ENCODE measurements at places on chromosomes 3 and 15.

- DNase-seq: no peak
Measured at GRCh38 chr3:152790651-152791387, 44.1 kb upstream of the P2RY1 start.

GRCh38 chr15:70203981-70204560 lies 106.4 kb upstream of the TLE3 start:
- DNase-seq: no peak

GRCh38 chr15:71290002-71290401 lies 174.7 kb downstream of the THSD4 start:
- DNase-seq: no peak

DNA sequence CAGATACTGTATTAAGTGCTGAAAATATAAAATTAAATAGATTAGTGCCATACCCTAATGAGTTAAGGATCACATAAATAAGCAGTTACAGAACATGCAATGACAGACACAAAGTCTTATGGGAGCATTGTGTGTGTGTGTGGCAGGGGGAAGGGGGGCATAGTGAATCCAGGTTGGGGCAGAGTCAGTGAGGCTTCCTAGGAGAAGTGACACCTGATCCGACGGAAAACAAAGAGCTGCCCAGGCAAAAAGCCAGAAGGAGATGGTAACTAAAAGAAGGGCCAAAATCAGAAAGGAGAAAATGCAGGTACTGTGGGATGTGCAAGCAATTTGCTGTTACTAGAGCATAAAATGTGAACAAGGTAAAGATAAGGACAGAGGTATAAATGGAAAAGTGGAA lies 80.1 kb upstream of the CHRM5 start:
- no peak for DNase-seq

- DNase-seq: no peak
Measured at GRCh38 chr15:38690216-38690615, 125.6 kb upstream of the RASGRP1 start.

DNA sequence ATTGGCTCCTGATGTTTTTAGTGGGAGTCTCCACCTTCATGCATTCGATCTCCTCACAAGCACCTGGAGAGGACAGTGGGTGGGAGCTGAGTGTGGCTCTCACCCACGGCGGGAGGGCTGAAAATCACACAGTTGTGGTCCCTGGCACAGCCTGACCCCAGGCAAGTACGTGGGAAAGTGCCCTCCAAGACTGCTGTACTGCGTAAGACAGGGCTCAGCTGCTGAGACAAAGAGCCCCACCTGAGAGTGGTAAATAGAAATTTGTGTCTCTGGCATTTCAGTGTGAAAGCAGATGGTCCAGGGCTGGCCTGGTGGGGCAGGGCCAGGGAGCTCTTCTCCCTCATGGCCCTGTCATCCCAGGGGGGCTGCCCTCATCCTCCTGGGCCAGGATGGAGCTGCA lies 77.4 kb upstream of the IQSEC1 start:
- DNase-seq: no peak

- no peak for DNase-seq
Measured at GRCh38 chr15:68052431-68052830, 1.7 kb upstream of the PIAS1 start.

DNA sequence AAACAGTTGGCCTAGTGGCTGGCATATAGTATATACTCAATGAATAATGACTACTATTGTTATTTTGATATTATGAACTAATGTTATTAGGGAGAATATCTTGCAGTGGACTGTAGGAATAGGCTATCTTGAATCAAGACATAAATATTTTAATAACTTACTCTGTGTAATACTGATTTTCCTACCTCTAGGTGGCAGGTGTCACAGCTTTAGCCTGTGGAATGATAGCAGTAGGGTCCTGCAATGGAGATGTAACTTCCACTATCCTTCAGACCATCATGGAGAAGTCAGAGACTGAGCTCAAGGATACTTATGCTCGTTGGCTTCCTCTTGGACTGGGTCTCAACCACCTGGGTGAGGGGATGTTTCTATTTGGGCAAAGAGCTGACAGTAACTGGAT lies 6.5 kb downstream of the PSMD2 start:
- DNase-seq: peak; percentile 12

- no peak for DNase-seq
Measured at GRCh38 chr3:4408958-4409357, 58.1 kb downstream of the SUMF1 start.

DNA sequence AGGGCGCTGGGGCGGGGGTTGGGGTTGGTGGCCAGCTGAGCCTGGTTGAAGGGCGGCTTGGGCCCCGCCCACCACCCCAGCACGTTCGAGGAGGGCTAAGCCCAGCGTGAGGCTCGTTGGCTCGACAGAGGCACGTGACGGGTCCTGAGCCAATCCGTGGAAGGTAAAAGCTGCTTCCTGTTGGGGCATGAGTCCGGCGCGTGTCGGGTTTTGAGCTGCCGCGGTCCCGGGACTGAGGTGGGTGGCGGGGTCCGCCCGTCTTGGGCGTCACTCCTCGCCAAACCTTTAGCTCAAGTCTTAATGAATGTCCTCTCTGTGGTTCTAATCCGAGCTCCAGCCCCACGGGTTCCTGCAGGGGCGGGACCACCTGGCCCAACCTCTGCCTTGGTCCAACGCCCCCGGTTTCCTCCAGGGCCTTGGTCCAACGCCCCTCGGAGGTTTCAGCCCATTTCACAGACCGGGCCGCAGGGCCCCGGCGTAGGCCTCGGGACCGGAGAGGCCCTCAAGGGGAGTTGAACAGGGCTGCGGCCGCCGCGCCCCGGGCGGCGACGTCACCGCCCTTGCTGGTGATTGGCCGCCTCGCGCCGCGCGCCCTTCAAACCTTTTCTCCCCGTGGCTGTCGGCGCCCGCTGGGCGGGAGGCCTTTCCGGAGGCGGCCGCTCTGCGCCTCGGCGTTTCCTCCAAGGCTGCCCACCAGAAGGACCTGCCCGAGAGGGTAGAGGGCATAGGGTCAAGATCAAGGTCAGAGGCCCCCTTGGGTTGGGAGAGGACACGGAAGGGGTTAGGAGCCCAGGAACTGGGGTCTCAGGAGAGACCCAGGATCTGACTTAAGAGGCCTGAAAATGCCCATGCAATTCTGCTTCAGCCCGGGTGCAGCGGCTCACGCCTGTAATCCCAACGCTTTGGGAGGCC lies at the start of gene RCCD1:
RCCD1 (plus strand) TSS at position 173 of the 912 bp plus-strand sequence. CDS start 1,851 bp downstream, outside the sequence.
- DNase-seq: peak; percentile 95

DNA sequence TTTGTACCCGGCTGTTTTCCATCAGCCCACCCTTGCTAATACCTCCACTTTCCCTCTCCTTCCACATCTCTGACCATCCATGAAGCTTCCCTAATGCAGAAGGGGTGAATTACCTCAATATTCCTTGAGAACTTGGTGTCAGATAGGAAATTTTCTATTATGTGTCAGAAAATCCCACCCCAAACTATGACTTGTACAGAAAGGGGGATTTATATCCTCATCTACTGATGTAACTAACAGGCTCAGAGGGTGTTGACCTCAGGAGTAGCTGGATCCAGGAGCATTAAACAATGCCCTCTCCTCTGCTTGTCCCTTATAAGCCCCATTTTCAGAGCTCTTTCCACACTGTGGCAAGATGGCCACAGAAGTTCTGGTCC lies 242.8 kb upstream of the TLE3 start:
- no peak for DNase-seq

DNA sequence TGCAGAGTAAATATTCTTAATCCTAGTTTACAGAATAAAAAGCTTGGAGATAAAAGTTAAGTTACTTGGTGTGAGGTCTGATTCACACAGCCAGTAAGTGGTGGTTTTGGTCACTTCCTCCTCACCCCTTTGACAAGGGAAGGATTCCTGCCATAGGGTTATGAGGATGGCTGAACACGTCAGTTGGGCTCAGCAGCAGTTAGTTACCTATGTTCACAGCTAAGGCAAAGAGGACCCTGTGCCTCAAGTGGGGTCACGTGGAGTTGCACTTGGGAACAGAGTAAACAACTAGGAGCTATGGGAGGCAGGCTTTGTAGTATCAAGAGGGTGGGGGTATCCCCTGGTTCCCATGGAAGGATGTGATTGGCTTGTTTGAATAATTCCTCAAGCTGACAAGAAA lies 232.2 kb downstream of the UBE2E2 start:
- DNase-seq: no peak

DNA sequence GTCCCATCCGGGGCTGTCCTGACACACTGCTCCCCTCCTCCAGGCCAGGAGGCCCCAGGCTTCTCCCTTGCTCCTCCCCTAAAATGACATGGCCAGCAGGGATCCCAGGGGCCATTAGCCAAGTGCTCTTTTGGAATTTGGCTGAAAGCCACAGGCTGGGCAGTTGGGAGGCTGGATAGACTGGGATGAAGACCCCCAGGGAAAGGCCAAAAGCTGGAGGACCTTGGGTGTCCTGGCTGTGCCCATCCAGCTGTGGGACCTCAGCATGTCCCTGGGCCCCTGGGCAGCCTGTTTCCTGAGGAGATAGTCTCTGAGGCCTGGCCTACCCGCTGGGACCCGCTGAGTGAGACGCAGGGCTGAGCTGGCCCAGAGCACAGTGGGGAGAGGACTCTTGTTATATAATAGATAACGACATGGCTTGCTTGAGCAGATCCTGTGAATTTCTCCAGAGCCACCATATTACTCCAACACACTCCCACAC lies 5.7 kb upstream of the PDE8A start:
- no peak for DNase-seq

GRCh38 chr15:95698230-95698629 lies 632.3 kb upstream of the NR2F2 start:
- DNase-seq: no peak

GRCh38 chr3:66383998-66384745 lies 116.7 kb downstream of the LRIG1 start:
- no peak for DNase-seq

- no peak for DNase-seq
Measured at GRCh38 chr15:25982736-25983135, 119.6 kb upstream of the ATP10A start.

GRCh38 chr15:39151545-39151944 lies 429.3 kb upstream of the THBS1 start:
- DNase-seq: no peak

GRCh38 chr3:117047951-117048705 lies 338.5 kb downstream of the TUSC7 start:
- no peak for DNase-seq

DNA sequence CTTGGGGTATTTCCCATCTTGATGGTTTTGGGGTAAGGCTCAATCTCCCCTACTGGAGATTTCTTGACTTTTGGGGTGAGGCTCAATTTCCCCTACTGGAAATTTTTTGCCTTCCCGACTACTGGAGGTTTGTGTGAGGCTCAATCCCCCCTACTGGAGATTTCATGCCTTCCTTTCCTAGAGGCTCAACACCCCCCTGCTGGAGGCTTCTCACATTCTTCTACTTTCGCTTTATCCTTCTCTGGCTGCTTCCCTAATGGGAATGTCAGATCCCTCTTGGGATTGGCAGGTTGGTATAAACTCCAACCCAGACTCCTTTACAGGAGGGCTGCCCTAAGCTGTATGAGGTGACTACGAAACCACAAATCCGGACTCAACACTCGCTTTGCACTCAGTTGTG lies 49.2 kb downstream of the KATNBL1 start:
- no peak for DNase-seq

GRCh38 chr3:18250991-18251390 lies 174.1 kb downstream of the SATB1 start:
- no peak for DNase-seq

DNA sequence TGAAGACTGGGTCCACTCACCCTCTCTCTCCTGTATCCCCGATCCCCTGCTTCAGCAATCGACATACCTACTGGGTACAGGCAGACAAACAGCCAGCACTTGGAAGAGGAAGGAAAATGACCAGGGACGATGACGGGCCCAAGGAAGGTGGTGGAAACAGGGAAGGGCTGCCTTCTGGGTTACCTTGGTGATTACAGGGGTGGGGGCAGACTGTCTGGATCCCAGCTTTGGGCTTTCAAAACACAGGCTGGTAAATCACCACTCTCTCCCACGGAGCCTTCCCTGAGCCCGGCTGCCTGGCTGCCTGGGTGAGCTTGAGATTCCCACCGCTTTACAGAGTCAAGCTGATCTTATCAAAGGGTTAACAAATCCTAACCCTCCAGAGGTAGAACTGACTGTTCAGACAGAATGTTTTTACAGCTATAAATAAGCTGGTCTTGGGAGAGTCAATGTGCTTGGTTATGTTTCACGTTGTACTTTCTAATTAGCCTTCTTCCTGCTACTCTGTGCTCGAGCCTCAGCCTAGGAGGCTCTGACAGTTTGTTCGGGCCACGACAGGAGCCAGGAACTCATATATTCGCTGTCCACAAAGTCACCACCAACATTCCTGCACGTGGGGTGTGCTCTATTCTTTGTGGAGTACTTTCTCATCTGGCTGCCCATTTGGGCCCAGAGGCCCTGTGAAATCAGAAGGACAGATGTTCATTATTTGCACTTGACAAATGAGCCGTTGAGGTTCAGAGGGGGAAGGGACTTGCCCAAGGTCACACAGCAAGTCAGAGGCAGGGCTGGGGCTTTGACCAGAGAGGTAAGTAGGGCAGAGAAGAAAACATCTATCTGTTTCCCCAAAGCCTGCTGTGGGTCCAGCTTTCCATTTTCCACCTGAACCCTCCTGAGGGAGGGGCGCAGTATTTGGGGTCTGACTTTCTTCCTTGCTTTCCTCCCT lies 63.5 kb downstream of the FEM1B start:
- no peak for DNase-seq

DNA sequence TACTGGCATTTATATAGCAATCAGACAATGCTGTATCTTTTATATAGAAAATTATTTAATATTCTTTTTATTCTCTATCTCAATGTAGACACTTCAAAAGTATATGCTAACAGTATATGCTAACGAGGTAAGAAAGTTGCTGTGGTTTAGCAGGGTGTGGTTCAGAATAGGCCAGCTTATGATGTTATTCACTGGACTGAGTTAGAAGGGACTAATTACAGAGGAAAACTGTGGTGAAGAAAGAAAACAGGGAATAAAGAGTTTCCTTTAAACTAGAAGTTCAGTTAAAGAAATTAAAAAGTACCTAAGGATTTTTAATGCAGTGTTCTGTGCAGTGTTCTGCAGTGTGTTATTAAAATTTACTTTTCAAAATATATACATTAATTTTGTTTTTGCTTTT lies 59.4 kb downstream of the MYO9A start:
- DNase-seq: no peak

GRCh38 chr3:72490688-72491435 lies 357.4 kb downstream of the SHQ1 start:
- DNase-seq: no peak

DNA sequence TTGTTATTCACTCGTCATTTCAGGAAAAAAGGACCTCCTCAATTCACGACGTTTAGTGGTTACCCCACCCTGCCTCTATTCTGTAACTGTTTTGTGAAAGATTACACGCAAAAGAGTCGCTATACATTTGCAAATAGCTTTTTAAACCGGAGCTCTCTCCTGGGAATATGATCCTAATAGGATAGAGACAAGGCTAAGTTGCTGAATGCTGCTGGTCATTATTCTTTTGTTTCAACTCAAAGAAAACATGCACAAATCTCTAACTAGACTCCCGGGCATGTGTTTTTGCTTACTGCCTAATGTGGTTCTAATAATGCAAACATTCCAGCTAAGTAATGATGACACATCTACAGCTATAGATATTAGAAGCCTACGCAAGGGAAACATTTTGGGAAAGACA lies 214.6 kb upstream of the MDFIC2 start:
- peak; percentile 91 for DNase-seq

Data from fibroblast of upper back skin (primary cell).